Stimulated activated CD8-positive, alpha-beta memory T cell treated with anti-CD3 and anti-CD28 coated beads, Interleukin-12 subunit alpha, Interleukin-12 subunit beta, amount 100 ng/mL, for 1 hour (primary cell): ENCODE measurements at places on chromosomes 7 and 10.

DNA sequence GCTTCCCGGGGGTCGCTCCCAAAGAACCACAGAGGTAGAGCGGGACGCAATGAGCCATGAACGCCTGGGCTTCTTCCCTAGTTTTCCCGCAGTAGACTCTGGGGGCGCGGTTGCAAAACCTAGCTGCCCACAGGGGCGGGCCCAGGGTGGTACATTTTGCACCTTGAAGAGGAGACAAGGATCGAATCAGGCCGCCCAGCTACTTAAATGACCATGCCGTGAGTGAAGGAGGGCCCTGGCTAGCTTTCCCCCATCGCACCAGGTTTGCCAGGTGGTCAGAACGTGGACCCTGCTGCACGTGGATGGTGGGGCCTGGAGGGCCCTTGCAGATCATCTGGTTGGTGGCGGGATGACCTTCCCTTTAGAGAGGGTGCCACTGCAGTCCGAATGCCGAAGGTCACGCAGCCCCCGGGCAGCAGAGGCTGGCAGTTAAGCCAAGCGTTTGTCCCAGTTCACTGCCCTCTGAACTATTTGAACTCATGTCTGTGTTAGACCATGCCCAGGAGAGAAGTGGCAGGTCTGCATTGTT is 604 bp upstream of the SHTN1 start:
- DNase-seq, result no peak

- no peak for DNase-seq
Observed at GRCh38 chr10:35320341-35320740, 16.0 kb upstream of the CCNY start.

GRCh38 chr10:80197972-80198916 is 7.1 kb downstream of the ANXA11 start:
- DNase-seq, result no peak

DNA sequence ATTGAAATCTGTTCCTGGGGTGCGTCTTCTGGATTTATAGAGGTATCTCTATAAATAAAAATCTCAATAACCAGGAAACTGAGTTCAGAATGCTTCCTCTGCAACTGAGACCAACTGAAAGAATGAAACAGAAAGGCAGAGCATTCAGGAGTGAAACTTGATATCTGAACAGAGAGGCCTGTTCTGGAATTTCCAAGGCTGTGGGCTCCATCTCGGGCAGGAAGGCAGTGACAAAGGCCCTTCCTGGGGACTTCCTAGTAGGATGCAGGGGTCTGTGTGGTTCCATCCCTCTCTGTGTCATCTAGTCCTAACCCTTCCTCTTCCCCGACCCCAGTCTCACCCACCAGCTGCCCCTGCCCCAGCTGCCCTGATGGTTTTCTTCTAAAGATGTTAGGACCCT is 52.0 kb downstream of the JCAD start:
- no peak for DNase-seq

GRCh38 chr7:113831556-113831955 is 87.3 kb downstream of the PPP1R3A start:
- no peak for DNase-seq

- DNase-seq, result no peak
Observed at GRCh38 chr7:1924258-1924817, 254.3 kb downstream of the ELFN1 start.

DNA sequence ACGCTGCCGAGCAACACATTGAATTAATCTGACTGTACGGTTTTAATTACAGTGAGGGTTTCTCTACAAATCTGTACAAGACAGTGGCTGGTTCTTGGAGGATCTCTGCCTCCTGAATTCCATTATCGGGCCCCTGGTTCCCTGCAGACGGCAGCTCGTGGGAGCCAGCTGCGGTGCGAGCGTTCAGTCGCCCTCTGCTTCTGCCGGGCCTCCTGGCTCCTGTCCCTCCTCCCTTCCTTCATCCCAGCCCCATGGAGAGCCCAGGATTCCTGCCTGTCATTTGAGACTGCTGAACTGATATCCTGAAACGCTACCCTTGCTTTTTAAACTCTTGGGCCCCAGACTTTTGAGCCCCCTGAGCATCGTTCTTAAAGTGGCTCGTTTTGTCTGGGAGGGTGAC is 6.6 kb upstream of the DLX6 start:
- no peak for DNase-seq

GRCh38 chr10:96910488-96911395 is 78.6 kb downstream of the LCOR start:
- DNase-seq, result no peak

GRCh38 chr7:1124816-1125602 is 35.0 kb downstream of the ZFAND2A start:
- DNase-seq, result no peak

- DNase-seq, result no peak
Observed at GRCh38 chr7:154690411-154690810, 312.5 kb downstream of the PAXIP1 start.

DNA sequence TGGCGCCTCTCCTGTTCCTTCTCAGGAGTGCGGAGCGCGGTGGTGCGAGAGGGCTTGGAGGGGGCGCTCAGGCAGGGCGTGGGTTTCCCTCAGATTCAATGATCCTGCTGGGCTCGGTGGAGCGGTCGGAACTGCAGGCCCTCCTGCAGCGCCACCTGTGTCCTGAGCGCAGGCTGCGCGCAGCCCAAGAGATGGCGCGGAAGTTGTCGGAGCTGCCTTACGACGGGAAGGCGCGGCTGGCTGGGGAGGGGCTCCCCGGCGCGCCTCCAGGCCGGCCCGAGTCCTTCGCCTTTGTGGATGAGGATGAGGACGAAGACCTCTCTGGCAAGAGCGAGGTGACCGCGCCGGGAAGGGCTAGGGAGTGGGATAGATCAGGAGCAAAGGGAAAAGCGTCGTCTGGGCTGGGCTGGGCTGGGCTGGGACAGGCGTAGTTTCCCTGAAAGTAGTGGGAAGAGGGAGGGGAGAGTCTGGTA is 17.0 kb downstream of the FAM131B start:
- DNase-seq, result peak; percentile 46

- DNase-seq, result peak; percentile 40
Observed at GRCh38 chr7:3154881-3155494, 111.3 kb upstream of the CARD11 start.

- no peak for DNase-seq
Observed at GRCh38 chr10:70695241-70696030, 23.1 kb downstream of the ADAMTS14 start.

- no peak for DNase-seq
Observed at GRCh38 chr10:59967079-59967478, 60.7 kb upstream of the CCDC6 start.

- DNase-seq, result no peak
Observed at GRCh38 chr7:31033674-31034300, 18.3 kb upstream of the ADCYAP1R1 start.

DNA sequence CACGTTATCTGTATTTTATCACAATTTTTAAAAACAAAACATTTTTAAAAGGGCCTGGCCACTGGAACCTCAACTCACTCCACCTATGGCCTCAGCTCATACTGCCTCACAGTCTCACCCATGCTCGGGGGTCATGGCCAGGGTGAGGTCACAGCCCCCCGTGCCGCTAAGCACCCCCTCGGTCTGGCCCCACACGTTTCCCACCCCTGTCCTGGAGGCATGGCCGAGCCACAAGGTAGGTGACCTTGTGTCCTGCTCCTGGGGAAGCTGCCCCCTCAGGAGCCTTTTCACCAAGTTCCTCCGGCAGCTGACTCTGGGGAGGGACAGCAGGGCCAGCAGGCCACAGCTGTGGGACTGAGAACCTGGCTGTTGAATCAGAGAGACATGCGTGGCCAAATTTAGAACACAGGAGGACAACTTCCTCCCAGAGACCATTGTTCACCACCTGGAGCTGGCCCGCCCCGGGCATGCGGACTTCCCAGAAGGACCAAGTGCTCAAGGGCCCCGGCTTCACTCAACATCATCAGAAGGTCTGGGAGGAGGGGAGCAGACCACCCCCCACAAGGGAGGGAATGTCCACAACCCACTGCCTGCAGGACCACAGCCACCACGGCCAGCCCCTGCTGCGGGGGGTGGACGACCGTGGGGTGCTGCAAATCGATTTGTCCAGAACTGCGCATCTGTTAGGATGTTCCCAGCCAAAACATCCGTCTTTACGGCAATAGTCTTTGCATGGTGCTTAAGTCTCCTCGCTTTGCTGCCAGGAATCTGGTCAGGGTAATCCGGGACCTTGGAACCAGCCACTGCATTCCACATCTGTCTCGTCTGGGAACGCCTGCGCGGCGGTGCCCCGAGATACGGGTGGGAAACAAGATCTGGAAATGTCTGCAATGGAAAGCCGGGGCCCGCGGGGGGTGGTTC is 48.6 kb upstream of the PDGFA start:
- no peak for DNase-seq

- peak; percentile 44 for DNase-seq
Observed at GRCh38 chr10:30701451-30702173, 72.1 kb upstream of the LYZL2 start.

GRCh38 chr7:106218546-106218945 is 66.2 kb downstream of the NAMPT start:
- no peak for DNase-seq

DNA sequence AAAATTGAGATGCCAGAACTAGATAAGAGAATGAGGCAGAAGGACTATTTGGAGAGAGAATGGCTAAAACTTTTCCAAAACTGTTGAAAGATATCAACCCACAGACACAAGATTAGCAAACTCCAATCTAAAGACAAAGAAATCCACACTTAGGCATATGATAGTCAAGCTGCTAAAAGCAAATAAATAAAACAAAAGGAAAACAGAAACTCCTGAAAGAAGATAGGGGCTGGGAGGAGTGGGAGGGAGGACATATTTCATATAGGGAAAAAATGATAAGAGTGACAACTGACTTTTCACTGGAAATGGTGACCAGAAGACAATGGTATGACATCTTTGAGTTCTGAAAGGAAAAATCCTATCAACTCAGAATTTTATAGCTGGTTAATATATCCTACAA is 105.4 kb upstream of the ADO start:
- no peak for DNase-seq

- no peak for DNase-seq
Observed at GRCh38 chr10:73426318-73426717, 7.0 kb downstream of the MSS51 start.

DNA sequence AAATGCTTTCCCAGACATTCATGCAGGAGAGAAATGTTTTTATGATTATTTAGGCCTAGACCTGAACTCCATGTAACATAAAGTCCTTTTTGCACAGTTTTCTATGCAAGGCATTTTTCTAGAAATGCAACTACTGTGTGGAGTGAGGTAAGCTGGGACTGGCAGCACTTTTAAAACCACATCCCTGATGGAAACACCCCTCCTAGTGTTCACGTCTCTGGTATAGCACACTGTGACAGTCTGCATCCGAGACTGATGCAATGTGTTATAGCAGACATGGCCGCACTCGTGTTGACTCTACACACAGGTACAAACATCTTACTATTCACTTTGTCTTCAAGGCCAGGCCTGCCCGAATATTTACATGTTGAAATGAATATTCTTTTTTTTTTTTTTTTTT is 19.3 kb upstream of the ERCC6 start:
- DNase-seq, result no peak

GRCh38 chr10:66234872-66235271 is 691.0 kb upstream of the LRRTM3 start:
- no peak for DNase-seq

DNA sequence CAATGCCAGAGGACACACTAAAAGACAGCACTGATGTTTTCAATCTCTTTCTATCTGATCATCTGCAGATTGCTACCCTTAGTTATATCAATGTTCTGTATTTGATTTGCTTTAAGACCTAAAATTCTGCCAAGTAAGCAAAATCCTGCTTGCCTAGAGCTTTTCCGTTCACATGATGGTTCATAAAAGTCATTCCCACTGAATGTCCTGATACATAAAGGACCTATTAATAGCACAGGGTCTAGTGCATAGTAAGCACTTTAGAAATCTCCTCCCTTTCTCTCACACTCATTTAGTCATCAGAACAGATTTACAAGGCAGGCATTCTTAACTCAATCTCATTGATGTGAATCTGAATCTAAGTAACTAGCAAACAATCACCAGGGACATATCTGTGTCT is 68.8 kb downstream of the PCGF5 start:
- no peak for DNase-seq
